ENCODE measurements at places on chromosomes 7 and 10.

- no peak for DNase-seq
These were observed 23.3 kb downstream of the LRRC20 start for GRCh38 chr10:70359017-70359550.

- peak; percentile 52 for DNase-seq
These were observed 17.4 kb upstream of the BAIAP2L1 start for GRCh38 chr7:98418271-98418635.

DNA sequence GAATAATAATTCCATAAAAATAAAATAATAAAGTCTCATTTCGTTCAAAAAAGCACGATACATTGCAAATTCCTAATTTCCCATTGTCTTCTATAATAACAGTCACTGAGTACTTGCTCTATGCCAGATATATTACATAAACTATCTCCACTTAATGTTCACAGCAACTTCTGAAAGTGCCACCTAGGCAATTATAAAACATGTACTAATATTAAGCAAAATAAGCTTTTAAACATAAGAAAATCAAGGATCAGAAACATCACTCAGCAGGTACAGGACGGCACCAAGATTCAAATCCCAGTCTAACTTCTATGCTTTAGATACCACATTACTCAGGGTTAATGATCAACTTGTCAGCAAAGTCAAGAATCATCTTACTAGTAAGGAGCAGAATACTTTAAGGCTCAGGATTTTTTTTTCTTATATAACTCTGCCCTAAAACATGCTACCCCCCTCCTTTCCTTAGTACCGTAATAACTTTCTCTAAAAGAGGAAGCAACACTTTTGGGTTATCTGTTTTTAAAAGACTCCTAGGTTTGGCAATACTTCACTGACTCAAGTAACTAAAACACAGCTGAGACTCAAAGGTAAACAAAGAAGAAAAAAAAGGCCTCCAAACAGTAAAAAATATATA lies 51.3 kb downstream of the USP6NL start:
- DNase-seq = no peak

DNA sequence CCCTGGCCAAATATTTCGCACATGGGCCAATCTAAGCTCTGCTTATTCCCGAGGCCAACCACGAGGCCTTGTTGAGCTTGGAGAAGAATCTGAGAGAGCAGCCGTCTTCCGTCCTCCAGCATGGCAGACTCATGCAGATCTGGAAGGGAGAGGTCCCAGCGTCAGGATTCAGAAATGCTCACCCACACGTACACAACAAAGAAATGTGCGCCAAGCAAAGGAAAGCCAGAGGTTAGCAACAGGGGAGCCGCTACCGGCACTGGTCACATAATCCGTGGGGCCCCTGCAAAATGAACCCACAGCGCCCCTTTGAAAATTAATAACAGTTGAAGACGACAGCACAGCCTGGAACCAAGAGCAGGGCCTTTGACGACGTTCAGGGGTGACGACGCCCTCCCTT lies 25.4 kb upstream of the PRKAG2 start:
- DNase-seq = no peak

DNA sequence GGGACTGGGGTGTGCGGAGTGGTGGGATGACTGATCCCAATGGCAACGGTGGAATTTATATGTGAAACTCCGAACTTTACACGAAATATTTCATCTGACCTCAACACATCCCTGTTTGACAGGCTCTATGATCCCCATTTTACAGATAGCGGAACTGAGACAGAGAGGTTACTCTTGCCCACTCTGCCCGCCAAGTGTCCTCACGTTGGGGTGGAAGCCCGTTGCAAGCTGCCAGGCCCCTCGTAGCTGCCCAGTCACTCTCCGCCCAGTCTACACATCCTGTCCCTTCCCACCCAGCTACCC lies 397 bp upstream of the NFE2L3 start:
- DNase-seq = no peak

GRCh38 chr7:155584763-155585531 lies 38.6 kb upstream of the CNPY1 start:
- DNase-seq = peak; percentile 76

GRCh38 chr7:33261585-33261984 lies 132.2 kb downstream of the BBS9 start:
- DNase-seq = no peak

- DNase-seq = no peak
These were observed 11.8 kb downstream of the EPHA1 start for GRCh38 chr7:143396625-143397556.

DNA sequence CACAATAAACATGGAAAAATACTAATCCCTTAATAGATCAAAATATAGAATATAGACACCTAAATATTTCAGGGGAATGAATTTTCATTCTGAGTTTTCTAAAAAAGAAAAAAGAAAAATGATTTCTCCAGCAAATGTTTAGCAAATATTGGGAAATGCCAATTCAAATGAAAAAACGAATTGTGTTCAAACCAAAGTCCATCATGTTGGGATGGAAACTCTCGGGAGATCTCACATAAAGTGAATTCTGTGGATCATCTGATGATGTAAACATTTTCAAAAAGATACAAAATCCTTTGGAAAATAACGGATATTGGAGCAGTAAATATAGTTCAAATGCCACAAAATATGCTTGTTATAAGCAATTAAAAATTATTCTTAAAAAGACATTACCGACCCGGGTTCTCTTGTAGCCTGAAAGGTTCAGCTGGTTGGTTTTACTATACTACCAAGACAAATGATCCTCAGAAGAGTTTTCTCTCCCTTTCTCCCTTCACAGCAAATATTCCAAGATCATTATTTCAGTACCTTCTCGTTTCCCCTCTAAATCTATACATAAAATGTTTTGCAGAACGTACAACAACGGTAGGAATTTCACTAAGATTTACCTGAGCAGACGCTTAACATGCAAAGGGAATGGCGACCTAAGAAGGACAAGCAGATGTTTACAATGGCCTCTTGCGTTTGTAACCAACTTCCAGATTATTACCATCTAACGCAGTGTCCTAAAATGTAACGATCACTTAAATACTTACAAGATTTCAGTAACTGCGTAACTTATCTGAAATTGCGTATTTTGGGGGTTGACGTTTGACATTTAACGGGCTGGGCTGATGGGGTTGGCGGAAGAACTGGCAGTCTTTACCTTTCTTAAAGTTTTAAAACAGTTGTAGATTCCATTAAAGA lies 2.5 kb downstream of the HOXA13 start:
- no peak for DNase-seq

- DNase-seq = no peak
These were observed 8.6 kb upstream of the INHBA start for GRCh38 chr7:41711283-41712064.

GRCh38 chr7:96126382-96126781 lies 195.5 kb downstream of the SLC25A13 start:
- DNase-seq = no peak

- peak; percentile 71 for DNase-seq
These were observed 39.0 kb upstream of the EMX2 start for GRCh38 chr10:117503244-117504205.

GRCh38 chr7:92665926-92666325 lies 75.7 kb upstream of the FAM133B start:
- no peak for DNase-seq

DNA sequence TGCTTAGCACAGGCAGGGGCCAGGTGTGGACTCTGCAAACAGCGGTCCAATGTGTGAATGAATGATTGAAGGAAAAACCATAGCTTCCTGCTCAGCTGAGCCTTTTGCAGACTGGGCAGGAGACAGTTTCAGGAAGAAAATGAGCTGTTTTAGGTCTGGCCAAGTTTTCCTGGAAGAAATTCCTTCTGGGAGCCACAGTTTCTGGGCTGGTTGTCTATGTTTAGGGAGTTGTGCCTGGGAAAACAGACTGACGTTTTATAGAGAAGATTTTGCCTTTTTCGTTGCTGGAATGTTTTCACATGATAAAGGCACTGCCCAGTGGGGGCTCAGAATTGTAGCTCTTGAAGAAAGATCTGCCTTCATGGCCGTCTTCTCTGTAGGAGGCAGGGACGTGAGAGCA lies 255.1 kb downstream of the CCSER2 start:
- DNase-seq = no peak

- no peak for DNase-seq
These were observed 5.9 kb upstream of the HERPUD2 start for GRCh38 chr7:35700865-35701264.

- DNase-seq = no peak
These were observed 31.0 kb downstream of the TNS3 start for GRCh38 chr7:47550788-47551470.

DNA sequence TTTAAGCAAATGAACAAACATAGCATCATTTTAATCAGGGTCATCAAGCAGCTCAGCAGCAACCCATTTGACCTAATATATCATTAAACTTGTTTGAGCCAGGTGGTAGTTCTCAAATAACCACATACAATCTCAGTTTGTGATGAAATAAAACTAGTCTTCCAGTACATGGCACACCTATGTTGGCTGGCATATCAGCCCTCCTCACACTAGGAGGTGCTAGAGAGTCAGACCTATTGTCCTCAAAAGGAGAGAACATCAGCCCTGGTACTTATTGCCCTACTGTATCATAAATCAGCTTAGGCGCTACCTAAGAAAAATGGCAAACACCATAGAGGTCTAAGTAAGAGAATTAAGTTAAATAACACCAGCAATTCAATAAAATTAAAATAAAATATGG lies 81.7 kb downstream of the CABCOCO1 start:
- DNase-seq = no peak

GRCh38 chr10:57754803-57755202 lies 512.9 kb downstream of the IPMK start:
- no peak for DNase-seq

DNA sequence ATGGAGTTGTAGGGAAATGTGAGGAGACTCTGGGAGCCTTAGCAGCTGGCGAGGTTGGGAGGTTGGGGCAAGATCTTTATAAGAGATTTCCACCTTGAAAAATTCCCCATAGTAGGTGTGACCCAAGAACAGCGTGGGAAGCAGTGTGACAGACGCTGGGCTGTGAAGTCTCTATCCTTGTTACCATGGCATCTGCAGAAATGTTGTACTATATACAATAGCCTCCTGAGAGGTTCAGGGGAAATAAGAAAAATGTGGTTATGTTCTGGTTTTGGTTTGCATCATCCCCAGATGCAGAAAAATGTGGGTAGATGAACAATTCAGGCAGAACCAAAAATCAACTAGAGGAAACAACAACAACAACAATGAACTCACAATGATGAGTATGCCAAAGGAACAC lies 498.6 kb downstream of the SH2D4B start:
- DNase-seq = no peak

- DNase-seq = peak; percentile 46
These were observed 337.1 kb downstream of the RNLS start for GRCh38 chr10:88245974-88246511.

DNA sequence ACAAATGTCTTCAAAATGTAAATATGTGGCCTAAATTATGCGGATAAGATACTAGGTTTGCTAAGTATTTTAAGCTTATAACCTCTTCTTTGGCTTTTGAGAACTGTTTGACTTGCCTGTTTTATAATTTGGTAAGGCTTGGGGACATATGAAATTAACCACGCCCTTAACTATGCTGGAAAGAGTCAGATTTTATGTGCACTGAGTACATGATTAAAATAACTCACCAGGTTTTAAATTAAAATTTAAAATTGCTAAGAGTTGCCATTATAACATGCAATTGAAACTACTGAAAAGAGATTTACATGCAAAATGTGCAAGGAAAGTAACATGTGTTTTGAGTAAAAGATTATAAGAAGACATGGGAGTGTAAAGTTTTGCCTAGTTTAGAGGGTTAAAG lies 141.9 kb downstream of the WDR11 start:
- DNase-seq = no peak

- DNase-seq = no peak
These were observed 394.4 kb upstream of the NPVF start for GRCh38 chr7:25622695-25623094.

GRCh38 chr10:794382-794956 lies 105.0 kb upstream of the DIP2C start:
- DNase-seq = peak; percentile 42

DNA sequence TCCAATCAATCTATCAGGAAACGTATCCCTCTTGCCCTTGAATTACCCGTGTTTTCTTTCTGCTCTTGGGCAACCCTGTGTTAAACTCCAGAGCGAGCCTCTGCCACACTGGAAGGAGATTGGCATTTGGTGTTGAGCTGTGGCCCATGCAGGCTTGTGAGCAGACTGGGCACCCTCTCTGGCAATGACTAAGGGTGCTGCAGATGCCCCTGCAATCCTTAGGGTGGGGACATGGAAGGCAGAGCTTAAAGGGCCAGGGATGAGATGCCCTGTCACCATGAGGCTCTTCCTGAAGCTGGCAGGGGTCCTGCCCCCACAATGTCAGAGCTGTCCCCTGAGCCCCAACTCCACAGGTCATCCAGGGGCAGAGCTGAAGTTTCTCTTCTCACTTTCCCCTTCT lies 19.5 kb upstream of the FAM180A start:
- DNase-seq = no peak

- peak; percentile 86 for DNase-seq
These were observed 2.1 kb downstream of the ADIRF start for GRCh38 chr10:86970162-86970981.

- no peak for DNase-seq
These were observed 131.9 kb downstream of the CDH23 start for GRCh38 chr10:71528371-71529206.

DNA sequence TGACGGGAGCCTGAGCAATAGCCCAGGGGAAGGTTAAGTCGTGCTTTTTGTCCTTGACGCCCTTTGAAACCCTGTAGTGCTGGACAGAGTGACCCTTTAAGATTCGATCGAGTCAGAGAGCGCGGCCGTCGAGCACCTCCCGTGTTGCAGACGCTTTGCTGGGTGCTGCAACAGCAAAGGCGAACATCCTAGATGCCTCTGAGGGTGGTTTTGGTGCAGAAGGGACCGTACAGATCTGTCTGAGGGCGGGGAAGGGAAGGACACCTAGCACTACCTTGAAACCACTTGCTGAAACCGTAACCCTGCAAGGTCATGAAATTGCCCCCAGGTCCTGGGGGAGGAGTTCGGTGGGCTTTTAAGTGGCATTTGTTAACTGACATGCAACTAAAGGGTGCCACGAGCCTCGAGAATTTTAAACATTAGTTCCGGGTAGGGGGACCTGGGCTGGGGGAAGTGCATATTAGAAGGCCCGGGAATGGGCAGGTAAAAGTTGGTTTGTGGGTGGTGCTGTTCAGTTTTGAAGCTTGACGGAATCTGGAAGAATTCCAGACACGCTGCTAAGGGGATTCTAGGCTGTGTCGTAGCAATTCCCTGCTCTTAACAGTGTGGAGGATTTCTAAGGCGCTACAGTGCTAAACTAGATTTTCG lies 786 bp downstream of the ATP5F1C start:
- DNase-seq = peak; percentile 12

DNA sequence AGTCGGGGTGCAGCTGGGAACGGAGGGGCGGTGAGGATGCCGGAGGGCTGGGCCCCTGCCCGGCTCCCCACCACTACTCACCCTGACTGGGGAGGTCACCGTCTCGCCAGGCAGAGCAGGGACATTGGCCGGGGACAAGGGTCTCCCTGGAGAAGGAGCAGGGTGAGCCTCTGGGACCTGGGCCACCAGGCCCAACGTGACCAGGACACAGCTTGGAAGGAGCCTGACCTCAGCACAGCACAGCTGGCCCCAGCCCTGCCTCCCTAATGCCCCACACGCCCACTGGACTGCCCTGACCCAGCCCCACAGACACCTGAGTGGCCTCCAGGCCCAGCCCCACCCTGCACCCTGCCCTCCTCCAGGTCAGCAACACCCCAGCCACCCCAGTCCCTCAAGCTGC lies 21.1 kb downstream of the MICALL2 start:
- no peak for DNase-seq
